NCI-H748 treated with DMSO at 0.1 percent for 48 hours (cell line): ENCODE measurements at places on chromosomes 6 and 20.

GRCh38 chr6:166419286-166419685, 36.5 kb upstream of the MPC1 start:
- DNase-seq: no peak

DNA sequence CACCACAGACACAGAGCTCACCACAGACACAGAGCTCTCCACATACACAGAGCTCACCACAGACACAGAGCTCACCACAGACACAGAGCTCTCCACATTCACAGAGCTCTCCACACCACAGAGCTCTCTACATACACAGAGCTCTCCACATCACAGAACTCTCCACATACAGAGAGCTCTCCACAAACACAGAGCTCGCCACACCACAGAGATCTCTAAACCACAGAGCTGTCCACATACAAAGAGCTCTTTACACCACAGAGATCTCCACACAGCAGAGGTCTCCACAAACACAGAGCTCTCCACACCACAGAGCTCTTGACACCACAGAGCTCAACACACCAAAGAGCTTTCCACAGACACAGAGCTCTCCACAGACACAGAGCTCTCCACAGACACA, 55.8 kb downstream of the ERMARD start:
- DNase-seq: no peak

DNA sequence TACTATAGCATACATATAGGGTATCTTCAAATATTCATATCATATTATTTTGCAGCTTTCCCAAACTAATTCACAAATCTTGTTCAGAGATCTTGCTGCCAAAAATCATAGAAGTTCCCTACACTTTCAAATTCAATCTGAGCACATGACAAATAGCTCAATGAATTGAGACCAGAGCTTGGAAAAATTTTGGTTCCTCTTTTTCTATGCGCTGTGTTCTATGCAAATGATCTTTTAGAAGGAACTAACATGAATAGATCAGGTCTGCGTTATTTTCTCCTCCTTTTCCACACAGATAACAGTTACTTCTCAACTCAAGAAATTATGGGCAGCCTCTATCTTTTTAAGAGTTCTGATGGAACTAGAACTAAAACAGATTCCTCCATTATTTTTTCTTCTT, 316.3 kb downstream of the ARHGAP18 start:
- DNase-seq: no peak

GRCh38 chr6:1971612-1972011, 273.8 kb downstream of the GMDS start:
- no peak for DNase-seq
